ENCODE measurements at places on chromosomes 12 and 14.

DNA sequence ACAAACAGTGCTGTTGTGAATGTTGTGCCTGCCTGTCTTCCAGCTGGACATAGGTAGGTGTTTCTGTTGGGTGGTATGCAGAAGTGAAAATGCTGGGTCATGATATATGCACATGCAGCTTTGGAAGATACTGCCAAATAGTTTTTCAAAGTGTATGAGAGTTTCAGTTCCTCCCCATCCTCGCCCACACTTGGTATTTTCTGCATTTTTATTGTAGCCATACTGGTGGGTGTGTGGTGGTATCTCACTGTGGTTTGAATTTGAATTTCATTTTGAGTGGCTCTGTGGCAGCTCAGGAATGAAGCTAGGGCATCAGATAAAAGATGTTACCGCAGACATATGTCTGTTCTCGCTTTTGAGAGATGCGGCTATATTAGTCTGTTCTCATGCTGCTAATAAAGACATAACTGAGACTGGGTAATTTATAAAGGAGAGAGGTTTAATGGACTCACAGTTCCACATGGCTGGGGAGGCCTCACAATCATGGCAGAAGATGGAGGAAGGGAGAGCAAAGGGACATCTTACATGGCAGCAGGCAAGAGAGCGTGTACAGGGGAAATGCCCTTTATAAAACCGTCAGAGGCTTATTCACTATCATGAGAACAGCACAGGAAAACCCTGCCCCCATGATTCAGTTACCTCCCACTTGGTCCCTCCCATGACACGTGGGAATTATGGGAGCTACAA, 183.1 kb downstream of the CAND1 start:
- DNase-seq: no peak

- no peak for DNase-seq
These were observed 53.0 kb downstream of the ETNK1 start for GRCh38 chr12:22677781-22678574.

- DNase-seq: no peak
These were observed 38.1 kb downstream of the ETV6 start for GRCh38 chr12:11687528-11687927.

DNA sequence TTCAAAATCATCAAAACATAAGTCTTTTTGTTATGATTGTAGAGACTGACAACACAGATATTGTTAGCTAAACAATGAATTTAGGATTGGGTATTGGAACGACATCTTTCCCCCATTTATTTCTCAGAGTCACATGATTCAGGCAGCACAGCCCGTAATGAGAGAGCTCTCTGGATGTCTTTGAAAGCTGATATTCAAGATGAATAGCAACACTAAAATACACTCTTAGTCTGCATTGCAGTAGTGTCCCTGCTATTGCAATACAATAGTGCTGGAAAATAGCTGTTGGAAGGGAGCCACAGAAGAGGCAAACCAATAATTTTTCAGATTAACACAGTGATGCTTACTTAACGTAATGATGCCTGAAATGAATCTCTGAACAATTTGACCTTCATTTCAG, 9.9 kb downstream of the GTSF1 start:
- DNase-seq: no peak

DNA sequence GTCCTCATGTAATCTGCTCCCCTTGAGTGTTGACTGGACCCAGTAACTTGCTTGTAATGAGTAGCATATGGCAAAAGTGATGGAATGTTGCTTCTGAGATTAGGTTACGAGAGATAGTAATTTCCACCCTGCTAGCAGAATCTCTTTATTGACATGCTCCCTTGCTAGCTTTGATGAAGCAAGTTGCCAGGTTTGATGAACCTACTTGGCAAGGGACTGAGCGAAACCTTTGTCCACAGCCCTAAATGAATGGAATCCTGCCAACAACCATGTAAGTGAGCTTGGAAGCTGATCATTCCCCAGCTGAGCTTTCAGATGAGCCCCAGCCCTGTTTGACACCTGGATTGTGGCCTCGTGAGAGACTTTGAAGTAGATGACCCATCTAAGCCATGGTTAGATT, 120.8 kb upstream of the PLXNC1 start:
- no peak for DNase-seq

- no peak for DNase-seq
These were observed 225.0 kb upstream of the KITLG start for GRCh38 chr12:88805286-88805685.

DNA sequence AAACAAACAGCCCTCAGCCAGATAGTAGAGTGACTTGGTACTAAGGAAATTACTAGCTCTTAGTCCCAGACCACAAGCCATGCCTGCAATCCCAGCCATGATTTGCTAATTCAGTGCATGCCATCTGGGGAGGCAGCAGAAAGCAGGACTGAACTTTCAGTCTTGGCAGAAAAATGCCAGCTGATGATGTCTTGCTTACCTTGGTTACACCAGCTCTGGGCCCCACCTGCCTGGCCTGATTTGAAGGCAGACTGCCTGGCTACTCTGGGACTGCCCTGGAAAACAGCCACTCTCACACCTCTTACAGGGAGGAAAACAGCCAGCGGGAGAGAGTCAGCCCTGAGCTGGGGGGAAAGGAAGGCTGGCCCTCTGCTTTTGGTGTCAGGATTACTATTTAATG, 4.6 kb upstream of the UNC119B start:
- no peak for DNase-seq

- no peak for DNase-seq
These were observed 27.4 kb downstream of the RAB35 start for GRCh38 chr12:120089105-120089504.

DNA sequence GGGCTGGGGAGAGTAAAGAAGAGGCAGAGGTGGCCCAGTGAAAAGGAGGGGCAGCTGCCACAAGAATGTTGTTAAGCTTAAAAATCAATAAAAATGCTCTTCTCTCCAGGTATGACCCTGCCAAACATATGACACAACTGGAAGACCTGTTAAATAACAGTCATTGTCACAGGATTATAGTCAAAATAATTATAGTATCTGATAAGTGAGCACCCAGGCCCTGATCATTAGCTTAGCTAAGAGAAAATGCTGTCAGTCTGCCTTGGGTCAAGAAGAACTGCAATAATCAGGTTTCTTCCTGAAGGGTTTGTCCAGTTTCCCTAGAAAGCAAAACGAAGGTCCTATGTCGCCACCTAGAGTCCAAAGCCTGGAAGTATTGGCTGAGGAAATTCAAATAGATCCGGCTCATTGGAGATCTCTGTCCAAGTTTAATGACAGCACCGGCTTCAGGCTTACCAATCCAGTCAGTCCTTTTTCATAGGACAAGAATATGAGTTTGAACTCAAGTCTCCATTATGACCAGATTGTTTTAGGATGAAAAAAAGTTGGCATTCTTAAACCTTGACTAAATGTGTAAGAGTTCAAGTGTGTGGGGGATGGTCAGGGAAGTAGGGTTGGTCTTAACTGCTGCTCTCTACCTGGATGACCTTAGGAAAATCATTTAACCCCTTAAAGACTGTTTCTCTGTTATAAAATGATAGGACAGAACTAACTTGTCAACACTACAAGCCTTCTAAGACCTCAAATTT, 22.5 kb upstream of the NKX2-8 start:
- peak; percentile 90 for DNase-seq

DNA sequence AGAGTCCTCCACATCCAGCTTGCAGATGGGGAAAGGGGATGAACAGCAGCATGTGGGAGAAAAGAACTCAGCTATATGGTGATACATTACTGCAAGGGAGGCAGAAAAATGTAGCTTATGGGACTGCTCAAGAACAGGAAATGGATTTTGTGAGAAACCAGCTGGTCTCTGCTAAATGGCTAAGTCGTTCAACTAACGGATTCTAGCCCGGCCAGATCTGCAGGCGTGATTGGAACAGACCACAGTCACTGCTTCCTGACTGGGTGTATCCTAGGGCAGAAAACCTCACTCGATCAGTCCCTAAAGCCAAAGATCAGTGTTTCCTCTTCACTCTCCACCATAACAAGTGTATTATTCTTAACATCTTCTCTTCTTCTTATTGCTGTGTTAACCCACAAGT, 8.1 kb upstream of the PTGDR start:
- DNase-seq: no peak

- no peak for DNase-seq
These were observed 39.8 kb upstream of the GPR68 start for GRCh38 chr14:91284146-91284790.

DNA sequence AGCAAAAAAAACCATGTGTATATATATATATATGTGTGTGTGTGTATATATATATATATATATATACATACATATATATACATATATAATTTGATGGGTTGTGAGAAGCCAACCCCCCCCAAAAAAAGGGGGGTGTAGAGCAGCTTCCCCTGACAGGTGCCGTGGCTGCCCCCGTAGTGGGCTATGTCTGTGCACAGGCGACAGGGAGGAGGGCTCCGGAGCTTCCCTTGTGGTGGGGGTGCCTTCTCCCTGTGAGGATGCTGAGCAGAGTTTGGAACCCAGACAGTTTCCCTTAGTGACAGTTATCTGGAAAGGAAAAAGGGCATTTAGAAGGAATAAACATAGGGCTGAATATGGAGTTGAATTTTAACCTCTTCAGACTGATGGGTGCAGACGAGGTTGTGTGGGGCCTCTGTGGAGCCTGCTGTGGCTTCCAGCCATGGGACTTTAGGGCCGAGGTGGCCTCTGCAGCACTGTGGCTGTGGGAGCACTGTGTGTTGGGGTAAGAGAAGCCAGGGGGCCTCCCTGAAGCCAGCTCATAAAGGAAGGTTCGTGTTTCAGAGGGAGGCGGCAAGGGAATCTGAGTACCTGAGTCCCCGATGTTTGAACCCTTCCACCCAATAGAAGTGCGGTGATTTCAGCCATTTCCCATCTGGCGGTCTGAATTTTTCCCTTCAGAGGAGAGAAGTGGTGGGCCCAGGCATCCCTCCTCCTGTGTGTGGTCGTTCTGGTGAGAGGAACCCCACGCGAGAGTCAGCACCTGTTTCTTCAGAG, 19.8 kb downstream of the XRCC3 start:
- no peak for DNase-seq

- no peak for DNase-seq
These were observed 7.7 kb upstream of the VPS37B start for GRCh38 chr12:122903693-122904034.

GRCh38 chr12:115879354-115879753, 398.1 kb downstream of the MED13L start:
- no peak for DNase-seq

DNA sequence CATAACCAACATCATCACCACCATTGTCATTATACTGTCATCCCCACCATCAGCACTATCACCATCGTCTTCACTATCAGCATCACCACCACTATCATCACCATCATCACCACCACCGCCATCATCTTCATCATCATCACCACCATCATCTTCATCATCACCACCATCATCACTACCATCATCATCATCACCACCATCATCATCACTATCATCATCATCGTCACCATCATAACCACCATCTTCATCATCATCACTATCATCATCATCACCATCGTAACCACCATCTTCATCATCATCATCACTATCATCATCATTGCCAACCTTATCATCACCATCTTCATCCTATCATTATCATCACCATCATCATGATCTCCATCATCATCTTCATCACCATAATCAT, 39.0 kb downstream of the SVOP start:
- DNase-seq: no peak

DNA sequence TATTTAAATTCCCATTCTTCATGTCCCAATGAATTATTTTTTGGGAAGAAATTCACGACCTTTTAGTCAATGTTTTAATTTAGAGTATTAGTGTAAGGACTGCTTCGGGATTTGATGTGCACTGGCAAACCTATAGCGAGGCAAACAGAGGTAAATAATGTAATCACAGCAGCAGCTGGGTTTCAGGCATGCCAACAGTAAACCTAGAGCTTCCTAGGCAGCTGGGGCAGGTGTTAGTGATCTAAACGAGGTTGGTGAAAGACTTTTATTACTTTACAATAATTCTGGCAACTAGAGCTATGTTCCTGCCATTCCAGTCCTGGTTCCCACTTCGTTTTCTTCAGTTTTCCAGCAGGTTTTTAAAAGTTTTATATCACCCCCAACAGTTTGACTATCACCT, 1036.4 kb upstream of the FOXG1 start:
- no peak for DNase-seq

DNA sequence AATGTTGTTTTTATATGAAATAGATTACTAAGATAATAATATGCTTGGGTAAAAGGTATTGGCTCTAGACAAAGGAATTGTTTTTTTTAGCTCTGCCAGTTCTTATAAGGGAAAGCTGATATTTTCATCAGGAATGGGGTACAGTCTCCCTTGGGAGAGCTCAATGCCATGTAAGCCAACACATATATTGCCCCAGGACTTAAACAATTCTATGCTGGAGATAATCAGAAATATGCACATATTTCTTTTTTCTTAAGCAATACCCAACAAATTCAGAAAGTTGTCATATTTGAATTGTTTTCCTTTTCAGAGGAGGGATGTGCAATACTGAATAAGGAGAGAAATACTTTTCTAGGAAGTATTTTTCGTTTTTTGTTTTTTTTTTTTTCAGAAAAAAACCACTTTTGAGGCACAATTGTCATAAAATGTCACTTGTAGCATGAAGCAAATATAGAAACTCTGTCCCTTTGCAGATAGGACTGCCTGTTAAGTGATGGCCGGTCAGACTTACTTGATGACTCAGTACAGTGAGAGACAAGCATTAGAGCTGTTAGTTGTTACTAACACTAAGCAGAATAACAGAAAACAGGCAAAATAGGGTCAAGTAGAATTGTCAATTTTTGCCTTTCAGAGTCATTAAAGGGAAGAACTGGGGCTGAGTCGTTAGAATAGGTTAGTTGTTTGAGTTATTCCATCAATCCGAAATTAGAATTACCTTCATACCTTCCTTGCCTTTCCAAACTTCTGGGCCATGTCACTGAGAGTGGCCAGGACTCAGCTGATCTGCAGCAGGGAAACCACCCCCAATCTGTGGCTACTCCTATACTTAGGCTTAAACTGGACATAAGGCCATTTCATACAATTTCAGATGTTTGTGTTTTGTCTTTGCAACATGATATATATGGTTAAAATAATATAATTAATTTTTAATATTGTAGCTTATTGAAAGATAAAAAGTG, 168.1 kb downstream of the SLC38A4 start:
- DNase-seq: no peak

- no peak for DNase-seq
These were observed 884.3 kb downstream of the GALC start for GRCh38 chr14:87108726-87109125.

DNA sequence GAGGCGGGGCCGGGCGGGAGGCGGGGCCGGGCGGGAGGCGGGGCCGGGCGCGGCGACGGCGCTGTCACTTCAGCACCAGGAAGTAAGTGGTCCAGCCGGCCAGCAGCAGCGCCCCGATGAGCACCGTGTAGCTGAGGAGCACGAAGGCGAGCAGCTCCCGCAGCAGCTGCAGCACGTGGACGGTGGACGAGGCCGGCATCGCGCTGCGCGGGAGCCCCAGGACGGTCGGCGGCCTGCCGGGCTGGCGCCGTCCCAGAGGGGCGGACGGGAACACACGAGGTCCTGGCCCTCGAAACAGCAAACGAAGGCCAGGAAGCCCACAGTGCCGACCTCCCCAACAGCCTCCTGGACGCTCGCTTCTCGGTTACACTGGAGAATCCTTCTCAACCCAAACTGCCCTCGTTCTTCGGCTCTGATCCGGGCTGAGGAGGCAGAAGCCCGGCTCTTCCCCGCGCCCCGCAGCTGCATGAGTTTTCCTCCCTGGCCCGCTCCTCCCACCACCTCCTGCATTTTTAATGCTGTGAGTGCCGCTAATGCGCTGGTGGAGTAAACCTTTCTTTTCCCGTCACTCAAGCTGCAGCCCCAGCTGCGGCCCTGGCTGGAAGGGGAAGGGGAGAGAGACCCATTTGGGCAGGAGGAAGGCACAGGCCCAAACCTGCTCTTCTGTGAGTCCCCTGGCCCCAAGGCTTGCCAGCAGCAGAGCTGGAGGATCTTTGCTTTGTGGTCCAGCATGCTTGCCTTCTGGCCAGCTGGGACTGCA, 694 bp upstream of the DIABLO start:
- no peak for DNase-seq

GRCh38 chr12:41436076-41436475, 248.0 kb downstream of the PDZRN4 start:
- no peak for DNase-seq
